ENCODE measurements at places on chromosomes 11 and 22.

DNA sequence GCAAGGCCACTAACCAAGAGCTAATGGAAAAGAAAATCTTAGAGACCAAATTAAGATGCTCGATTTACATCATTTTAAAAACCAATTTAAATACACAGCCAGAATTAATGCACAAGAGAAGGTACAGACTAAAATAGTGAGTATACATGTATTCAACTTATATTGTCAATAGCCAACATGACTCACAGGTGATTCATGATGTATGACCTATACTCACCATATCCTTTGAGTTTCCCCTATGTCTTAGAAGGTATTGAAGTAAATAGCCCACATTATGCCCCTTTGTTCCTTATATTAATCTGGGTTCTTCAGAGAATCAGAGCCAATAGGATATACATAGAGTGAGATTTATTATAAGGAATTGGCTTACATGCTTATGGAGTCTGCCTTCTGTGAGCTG, 97.5 kb upstream of the ANO3 start:
- no peak for DNase-seq

DNA sequence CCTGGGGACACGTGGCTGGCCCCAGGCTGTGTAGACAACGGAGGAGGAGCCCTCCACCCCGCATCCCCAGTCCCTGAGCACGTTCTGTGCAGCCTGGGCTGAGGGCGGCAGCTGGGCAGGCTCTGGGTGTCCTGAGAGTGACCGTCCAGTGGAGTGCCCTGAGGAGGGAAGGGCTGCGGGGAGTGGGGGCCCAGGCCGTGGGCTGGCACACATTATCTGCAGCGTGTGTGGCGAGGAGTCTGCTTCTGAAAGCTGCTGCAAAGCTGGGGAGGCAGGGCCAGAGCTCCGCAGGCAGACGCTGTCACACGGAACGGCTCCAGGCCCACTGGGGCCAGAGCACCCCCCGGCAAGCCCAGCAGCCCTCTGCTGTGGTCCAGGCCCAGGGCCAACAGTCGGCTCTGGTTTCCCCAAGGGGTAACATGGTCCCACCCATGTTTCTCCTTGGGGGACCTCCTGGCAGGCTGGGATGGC, 835 bp upstream of the ANO9 start:
- no peak for DNase-seq

DNA sequence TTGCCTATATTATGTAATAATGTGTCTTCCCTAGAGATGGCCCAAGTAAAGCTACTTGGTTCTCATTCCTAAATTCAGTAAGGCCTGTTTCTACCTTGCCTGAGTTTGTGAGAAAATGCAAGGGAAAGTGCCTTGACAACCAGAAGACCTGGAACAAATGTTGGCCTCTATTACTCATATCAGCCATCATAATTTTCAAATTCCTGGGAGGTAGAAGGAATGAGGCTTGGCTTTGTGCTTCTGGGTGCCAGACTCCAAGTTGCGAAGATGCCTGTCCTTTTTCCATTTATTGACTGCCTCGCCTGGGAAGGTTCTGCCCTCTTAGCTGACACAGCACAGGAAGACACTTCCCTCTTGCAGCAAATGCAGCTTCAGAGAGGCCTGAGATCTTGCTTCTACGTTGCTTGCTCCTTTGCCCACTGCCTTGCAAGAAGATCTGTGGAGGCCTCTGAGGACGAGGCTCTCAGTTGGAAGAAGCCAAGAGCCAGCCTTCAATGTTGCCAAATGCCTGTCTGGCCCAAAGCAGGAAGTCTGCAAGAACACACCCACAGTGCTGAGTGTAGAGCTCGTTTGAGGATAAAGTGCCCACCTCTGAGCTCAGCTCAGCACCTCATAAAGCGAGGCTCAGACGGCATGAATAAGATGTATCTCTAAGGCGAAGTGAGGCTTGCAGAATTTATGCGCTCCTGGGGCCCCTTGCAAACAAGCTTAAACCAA, 120.1 kb downstream of the GALNT18 start:
- DNase-seq = peak; percentile 44

DNA sequence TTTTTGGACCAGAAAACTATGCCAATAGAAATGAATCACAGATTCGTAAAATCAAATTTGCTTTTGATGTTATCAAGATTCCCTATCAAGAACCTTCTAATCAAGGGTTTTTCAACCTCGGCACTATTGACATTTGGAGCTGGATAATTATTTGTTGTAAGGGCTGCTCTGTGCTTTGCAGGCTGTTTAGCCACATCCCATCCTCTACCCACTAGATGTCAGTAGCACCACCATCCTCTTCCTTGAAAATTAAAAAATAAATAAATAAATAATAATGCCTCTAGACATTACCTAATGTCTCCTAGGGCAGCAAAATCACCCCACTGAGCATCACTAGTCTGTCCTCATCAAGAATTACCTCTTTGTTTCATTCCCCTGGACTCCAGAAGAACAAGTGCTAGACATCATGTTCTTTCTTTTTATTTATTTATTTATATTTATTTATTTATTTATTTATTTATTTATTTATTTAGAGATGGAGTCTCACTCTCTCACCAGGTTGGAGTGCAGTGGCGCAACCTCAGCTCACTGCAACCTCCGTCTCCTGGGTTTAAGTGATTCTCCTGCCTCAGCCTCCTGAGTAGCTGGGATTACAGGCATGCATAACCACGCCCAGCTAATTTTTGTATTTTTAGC, 744.7 kb downstream of the KCNA4 start:
- no peak for DNase-seq

DNA sequence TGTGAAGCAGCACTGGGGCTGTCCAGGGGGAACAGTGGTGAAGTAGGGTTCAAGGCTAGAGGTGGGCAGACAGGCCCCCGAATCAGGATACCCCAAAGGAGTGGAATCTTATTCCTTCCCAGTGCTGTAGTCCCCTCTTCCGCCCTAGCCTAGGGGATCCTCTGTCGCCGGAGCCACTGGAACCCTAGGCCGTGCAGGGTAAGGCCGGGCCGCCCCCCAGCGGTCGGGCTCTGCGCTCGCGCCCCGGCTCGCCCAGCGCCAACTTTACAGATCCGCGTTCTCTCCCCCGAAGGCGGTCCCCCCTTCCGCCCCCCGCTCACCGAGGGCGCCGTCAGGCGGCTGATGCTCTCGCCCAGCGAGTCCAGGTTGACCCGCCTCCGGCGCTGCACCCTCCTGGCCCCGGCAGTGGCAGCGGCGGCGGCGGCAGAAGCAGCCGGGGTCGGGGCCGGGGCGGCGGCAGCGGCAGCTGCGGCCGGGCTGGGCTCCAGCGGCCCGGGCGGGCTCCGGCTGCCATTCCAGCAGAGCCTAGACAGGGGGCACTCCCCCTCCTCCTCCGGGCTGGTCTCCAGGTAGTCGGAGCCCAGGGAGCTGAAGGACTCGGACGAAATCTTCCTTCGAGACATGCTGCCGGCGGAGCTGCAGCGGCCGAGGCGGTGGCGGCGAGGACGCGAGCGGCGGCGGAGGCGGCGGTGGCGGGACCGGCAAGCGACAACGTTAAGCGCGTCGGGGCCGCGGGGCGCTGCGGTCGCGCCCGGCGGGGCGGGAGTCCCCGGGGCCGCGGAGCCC, 650 bp downstream of the GUCY1A2 start:
- peak; percentile 46 for DNase-seq

- DNase-seq = no peak
These were observed 30.1 kb upstream of the RASD2 start for GRCh38 chr22:35510481-35510934.

GRCh38 chr11:66639066-66639813, 737 bp downstream of the RBM4 start:
- no peak for DNase-seq

DNA sequence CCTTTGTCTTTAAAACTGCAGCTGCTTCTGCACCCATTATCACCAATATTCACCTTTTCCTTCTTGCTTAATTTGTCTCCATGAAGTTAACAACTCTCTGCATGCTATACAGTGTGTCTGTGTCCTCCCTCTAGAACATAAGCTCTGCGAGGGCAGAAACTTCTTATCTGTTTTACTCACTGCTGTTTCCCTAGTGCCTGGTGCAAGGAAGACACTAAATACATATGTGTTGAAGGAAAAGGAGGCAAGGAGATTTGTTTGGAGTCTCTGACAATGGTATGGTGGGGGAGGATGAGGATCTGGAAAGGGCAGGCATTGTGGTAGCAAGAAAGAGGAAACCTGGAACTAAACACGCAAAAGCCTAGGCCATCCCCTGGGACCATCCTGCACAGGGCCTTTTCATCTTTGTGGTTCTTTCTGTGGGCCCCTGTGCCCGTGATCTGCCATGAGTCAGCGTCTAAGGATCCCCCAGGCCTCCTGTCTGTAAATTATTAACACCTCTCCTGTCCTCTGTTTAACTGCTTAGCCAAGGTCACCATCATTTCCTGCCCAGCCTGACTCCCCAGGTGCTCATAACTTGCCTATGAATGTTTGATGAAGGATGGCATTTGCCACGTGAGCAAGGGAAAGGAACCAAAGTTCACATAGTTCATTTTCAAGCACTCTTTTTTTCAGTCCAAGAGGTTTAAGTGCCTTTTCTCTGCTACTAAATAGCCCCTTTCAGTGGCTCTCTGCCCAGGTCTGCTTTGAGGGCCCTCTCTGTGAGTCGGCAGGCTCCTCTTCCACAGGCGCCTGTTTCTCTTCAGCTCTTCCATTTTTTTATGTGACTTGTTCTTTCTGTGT, 131.1 kb downstream of the RASSF10 start:
- DNase-seq = peak; percentile 85

DNA sequence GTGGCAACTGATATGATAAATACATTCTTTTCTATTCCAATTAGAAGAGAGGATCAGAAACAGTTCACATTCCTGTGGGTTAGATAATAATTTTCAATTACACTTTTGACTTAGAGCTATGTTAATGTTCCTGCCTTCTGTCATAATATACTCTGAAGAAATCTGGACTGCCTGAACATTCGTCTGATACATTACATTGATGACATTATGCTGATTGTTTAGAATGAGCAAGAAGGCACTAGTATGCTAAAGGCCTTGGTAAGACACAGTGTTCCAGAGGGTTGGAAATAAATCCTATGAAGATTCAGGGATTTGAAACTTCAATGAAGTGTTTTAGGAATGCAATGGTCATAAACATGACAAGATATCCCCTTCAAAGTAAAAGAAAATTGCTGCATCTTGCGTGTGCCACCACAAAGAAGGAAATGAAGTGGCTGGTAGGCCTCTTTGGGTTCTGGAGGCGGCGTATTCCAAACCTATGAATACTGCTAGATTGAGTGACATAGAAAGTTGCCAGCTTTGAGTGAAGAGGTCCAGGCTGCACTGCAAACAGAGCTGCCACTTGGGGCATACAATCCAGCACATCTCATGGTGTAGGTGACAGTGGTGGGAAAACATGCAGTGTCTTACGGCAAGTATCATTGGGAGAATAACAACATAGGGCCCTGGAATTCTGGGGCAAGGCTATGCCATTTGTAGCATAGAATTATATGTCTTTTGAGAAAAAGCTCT, 21.2 kb upstream of the PDE3B start:
- DNase-seq = no peak

DNA sequence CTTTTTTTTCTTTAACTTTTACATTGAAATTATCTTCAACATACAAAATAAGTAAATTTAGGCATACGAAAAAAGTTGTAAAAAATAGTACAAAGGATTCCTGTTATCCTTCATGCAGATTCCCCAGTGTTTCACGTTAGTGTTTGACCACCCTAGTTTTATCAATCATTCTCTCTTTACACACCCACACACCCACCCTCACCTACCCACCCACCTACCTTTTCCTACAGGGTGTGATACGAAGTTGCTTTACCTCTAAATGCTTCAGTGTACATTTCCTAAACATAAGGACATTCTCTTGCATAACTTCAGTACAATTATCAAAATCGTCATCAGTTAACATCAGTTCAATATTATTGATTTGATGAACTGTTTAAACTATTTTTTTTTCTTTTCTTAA, 37.0 kb downstream of the HIPK3 start:
- DNase-seq = no peak

DNA sequence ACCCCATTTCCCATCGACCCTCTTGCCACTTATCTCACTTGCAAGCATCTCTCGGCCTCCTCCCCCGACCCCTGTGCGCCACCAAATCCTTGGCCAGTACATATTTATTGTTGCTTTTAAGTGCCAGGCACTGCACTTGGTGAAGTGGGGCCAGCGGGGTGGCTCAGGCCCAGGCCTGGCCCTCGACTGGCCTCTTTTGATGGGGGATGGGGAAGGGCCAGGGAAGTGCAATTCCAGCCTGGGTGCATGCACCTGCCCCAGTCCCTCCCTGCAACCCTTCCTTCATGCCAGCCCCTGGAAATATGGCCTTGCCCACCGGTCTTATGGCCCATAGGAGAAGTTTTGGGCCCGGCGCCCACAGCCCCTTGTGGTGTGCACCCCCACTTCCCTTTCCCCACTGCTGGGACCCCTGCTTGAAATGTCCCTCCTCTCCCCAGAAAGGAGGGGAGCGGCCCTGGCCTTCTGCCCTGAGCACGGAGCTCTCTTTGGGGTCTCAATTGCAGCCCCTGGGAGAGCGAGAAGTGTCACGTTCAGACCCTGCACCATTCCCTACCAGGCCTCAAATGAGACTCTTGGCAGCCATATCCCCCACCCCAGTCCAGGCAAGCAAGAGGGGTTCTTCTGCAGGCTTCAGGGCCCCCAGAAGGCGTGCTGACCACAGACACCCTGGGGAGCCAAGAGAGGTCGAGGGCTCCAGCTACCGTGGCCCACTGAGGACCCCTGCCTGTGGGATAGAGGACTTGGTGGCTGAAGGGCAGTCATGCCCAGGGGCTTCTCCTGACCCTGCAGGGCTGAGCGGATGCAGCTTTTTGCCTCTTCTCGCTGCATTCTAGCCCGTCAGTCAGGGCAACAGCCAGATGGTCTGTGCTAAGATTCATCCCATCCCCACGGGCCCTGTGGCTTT, 961 bp downstream of the SUSD2 start:
- DNase-seq = no peak

- peak; percentile 38 for DNase-seq
These were observed at the start of gene PTPMT1 for GRCh38 chr11:47565340-47566148. Gene PTPMT1, plus strand, starts transcription at chr11:47565599. Its CDS starts 24 bp downstream, at chr11:47565623.

DNA sequence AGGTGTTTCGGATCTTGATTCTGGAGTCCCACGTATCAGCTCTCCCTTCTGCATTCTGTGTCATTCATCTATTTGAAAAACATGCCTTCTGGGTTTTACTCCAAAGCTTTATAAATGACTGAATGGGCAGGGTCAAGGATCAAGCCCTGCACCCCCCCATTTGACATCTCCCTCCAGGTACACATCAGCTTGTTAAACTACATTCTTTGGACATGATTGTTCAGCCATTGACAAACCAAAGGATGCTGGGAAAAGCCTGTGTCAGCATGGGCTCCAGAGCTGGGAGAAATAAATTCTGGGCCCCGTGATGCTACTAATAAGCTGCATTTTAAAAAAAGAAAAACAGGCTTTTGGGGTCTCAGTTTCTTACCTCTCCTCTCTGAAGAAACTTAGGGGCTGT, 103.7 kb downstream of the DSCAML1 start:
- DNase-seq = no peak

- no peak for DNase-seq
These were observed 36.0 kb downstream of the SYN3 start for GRCh38 chr22:33022231-33022630.

Data from NCI-H2029 treated with DMSO at 0.1 percent for 48 hours (cell line).